Osteocyte (in vitro differentiated cells): ENCODE measurements at places on chromosomes 2 and 18. TPM values are rescaled to one million over a fixed set of nuclear protein-coding genes. Genes with fewer than 3 reads are reported as not detected.

GRCh38 chr2:51960841-51961335 is 929.0 kb upstream of the NRXN1 start:
- H3K27me3 ChIP-seq: no peaks in the 10 kb centered on the region
- no peak for DNase-seq
- H3K4me1 ChIP-seq: peaks cover 5% of the 10 kb centered on the region

NYAP2 gene
- total RNA-seq: not detected in 2 replicates

VSNL1 gene
- not detected in 2 replicates for total RNA-seq

SEMA4F gene
- 12.1 and 14.2 TPM in 2 replicates for total RNA-seq

- no peak overlapping the region for H3K27ac ChIP-seq
- H3K27me3 ChIP-seq: peaks cover 20% of the 10 kb centered on the region
- H3K4me3 ChIP-seq: no peak overlapping the region
- no peak for DNase-seq
- H3K4me1 ChIP-seq: no peaks in the 10 kb centered on the region
Observed at GRCh38 chr2:137939026-137939425, 25.2 kb upstream of the HNMT start.

- H3K4me3 ChIP-seq: no peak overlapping the region
- H3K27me3 ChIP-seq: no peaks in the 10 kb centered on the region
- no peaks in the 10 kb centered on the region for H3K36me3 ChIP-seq
- no peak overlapping the region for H3K27ac ChIP-seq
Observed at GRCh38 chr2:8090748-8091700, 590.8 kb upstream of the ID2 start.

DNA sequence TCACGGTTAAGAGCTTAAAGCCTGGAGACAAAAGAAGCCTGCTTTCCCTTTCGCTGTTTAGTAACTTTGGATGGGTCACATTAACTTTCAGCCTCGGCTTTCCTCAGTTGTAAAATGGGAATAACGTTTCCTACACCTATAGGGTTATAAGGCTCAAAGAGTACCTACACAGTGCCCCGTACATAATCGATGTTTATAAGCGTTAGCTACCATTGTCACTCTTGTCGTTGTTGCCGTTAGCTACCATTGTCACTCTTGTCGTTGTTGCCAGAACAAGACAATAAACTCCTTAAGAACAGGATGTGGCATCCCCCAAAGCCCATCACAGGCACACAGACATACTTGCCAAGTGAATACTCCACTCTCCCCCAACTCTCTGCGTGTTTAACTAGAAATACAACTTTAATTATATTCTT is 901 bp upstream of the MFSD6 start:
- DNase-seq: no peak
- H3K27ac ChIP-seq: no peak overlapping the region

MAP3K19 gene
- not detected in 2 replicates for total RNA-seq

WNT10A gene
- total RNA-seq: not detected in 2 replicates

- no peaks in the 10 kb centered on the region for H3K36me3 ChIP-seq
- H3K27ac ChIP-seq: peak overlapping the region; percentile 68
- H3K27me3 ChIP-seq: no peaks in the 10 kb centered on the region
- H3K4me3 ChIP-seq: no peak overlapping the region
- no peak for DNase-seq
Observed at GRCh38 chr2:111523009-111523408, 361.0 kb downstream of the ANAPC1 start.

TMEM169 gene
- total RNA-seq: 1.5 and 2.3 TPM in 2 replicates

TMEM247 gene
- total RNA-seq: not detected in 2 replicates

DNA sequence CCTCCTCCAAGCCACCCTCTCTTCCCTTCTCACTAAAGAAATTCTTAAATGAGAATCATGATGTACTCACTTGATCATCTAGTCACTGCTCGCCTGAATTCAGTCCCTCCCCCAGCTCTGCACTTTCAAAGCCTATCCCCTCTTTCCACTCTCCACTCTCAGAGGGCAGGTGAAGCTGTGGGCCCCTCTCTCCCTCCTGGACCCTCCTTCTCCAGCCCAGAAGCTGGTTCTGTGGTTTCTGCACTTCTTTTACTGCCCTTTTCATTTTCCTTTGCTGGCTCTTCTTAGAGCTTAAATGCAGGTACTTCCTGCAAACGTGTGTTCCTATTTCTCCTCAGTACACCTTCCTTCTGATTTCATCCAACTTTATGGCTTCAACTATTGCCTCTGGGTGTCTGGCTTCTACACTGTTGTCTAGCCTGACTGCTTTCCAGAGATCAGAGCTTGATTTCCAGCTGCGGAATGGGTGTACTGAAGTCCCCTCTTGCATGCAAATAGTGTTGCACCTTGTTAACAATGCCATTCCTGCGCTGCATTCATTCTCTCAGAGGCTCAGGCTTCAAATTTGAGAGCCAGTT is 15.3 kb upstream of the TXNDC2 start:
- no peak overlapping the region for H3K4me3 ChIP-seq
- no peaks in the 10 kb centered on the region for H3K27me3 ChIP-seq
- no peak overlapping the region for H3K27ac ChIP-seq
- H3K36me3 ChIP-seq: peaks cover 5% of the 10 kb centered on the region
- peaks cover 13% of the 10 kb centered on the region for H3K4me1 ChIP-seq

DNA sequence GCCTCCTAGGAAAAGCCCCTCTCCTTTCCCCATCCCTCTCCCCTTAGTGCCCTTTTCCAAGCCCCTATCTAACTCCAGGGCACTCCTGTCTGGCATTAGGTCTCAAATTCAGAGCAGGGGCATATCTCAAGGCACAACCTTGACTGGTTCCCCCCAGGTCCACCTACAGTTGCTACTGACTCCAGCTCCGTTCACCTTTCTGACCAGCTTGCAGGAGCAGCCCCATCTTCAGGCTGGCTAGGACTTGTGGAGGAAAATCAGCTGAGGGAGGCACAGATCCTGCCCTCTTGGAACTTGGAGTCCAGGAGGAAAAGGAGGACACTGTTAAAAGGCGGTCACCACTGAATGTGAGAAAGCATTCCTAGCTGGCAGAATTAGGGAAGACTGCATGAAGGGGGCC is 152.4 kb downstream of the ZFP36L2 start:
- H3K27me3 ChIP-seq: no peaks in the 10 kb centered on the region
- no peak for DNase-seq
- no peaks in the 10 kb centered on the region for H3K36me3 ChIP-seq
- peaks cover 80% of the 10 kb centered on the region for H3K4me1 ChIP-seq
- H3K27ac ChIP-seq: peak overlapping the region; percentile 85
- H3K4me3 ChIP-seq: no peak overlapping the region

GRCh38 chr2:205189301-205189700 is 493.0 kb upstream of the NRP2 start:
- DNase-seq: no peak
- peaks cover 5% of the 10 kb centered on the region for H3K36me3 ChIP-seq
- no peaks in the 10 kb centered on the region for H3K27me3 ChIP-seq
- no peaks in the 10 kb centered on the region for H3K4me1 ChIP-seq
- no peak overlapping the region for H3K27ac ChIP-seq

DNA sequence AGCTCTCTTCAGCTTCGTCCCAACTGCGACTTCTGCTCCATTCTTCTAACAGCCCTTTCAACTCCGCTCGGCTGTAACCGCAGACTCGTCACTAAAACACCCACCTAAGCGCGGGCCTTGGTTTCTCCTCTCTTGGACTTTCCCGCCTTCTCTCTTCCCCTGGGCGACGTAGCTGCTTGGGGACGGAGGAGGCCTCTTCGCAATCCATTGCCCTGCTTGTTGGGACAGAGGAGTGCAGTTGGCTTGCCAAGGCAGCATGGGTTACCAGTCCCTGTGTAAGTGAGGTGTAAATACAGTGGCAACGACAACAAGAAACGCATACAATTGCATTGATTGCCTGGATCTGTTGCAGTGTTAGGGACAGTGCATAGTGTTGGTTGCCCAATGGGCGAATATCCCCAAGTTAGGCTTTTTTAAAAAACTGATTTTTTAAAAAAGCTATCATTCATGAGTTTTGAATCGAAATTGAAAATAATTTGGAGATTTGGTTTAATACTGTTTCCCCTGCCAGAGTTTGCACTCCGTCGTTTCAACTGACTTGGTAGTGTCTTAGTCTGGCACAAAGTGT is 484 bp upstream of the DARS1 start:
- H3K27me3 ChIP-seq: no peaks in the 10 kb centered on the region
- no peak for DNase-seq
- H3K27ac ChIP-seq: peak overlapping the region; percentile 95
- peaks cover 10% of the 10 kb centered on the region for H3K4me1 ChIP-seq
- peak overlapping the region; percentile 94 for H3K4me3 ChIP-seq

DNA sequence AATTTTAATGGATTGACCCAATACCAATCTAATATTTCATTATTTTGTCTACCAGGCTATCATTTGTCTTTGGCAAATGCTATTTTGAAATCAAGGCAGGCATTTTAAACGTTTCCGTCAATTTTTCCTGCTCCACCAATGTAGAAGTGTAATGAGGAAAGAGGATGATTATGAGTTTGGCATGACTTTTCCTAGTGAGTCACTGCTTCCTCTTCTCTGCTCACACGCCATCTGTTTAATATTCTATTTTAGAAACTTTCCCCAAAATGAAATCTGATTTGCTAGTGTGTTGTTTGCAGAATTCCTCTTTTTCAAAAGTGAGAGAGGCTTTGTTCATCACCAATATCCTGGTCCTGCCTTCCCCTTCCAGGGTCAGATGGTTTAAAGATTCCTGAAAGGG is 42.5 kb upstream of the PID1 start:
- no peak for DNase-seq
- H3K36me3 ChIP-seq: no peaks in the 10 kb centered on the region
- H3K27ac ChIP-seq: no peak overlapping the region

DNA sequence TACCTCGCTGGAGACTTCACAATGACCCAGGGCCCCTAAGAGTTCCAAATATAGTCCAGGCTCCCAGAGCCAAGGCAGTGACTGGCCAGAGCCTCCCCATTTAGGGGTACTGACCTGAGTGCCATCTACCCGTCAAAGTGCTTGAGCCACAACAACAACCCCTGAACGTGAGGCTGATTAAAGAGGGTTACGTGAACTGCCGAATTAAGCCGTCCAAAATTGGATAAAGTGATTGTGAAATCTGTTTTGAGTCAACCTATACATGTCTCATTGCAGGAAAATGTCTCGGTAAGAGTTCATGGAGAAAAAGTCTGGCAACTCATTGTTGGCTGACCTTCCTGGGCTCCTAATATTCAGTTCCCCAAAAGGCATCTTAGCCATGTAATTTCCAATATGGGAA is 116.3 kb downstream of the TTC32 start:
- no peaks in the 10 kb centered on the region for H3K36me3 ChIP-seq
- peak overlapping the region; percentile 71 for H3K27ac ChIP-seq
- peaks cover 29% of the 10 kb centered on the region for H3K4me1 ChIP-seq
- H3K27me3 ChIP-seq: no peaks in the 10 kb centered on the region
- DNase-seq: no peak

GRCh38 chr2:195445639-195446038 is 211.4 kb upstream of the SLC39A10 start:
- H3K27ac ChIP-seq: no peak overlapping the region
- no peak for DNase-seq
- H3K36me3 ChIP-seq: peaks cover 2% of the 10 kb centered on the region
- no peak overlapping the region for H3K4me3 ChIP-seq

GRCh38 chr2:68828887-68829708 is 42.1 kb downstream of the BMP10 start:
- H3K27me3 ChIP-seq: no peaks in the 10 kb centered on the region
- DNase-seq: peak; percentile 94
- H3K4me1 ChIP-seq: peaks cover 35% of the 10 kb centered on the region
- H3K4me3 ChIP-seq: peak overlapping the region; percentile 63
- no peaks in the 10 kb centered on the region for H3K36me3 ChIP-seq

GRCh38 chr2:85954590-85955458 is 66.0 kb upstream of the ST3GAL5 start:
- DNase-seq: peak; percentile 23
- no peak overlapping the region for H3K4me3 ChIP-seq
- no peaks in the 10 kb centered on the region for H3K27me3 ChIP-seq
- H3K27ac ChIP-seq: no peak overlapping the region
- peaks cover 19% of the 10 kb centered on the region for H3K4me1 ChIP-seq

ACVR1C gene
- 0.08 and 0.16 TPM in 2 replicates for total RNA-seq

GRCh38 chr2:43840965-43841364 is 2.2 kb downstream of the ABCG8 start:
- H3K27ac ChIP-seq: no peak overlapping the region
- no peak for DNase-seq
- peaks cover 4% of the 10 kb centered on the region for H3K4me1 ChIP-seq

- H3K27ac ChIP-seq: no peak overlapping the region
- H3K27me3 ChIP-seq: no peaks in the 10 kb centered on the region
- H3K4me3 ChIP-seq: no peak overlapping the region
- DNase-seq: no peak
Observed at GRCh38 chr2:29782549-29783458, 138.6 kb downstream of the ALK start.

PRKCE gene
- 10.4 and 13.8 TPM in 2 replicates for total RNA-seq

FEV gene
- not detected in 2 replicates for total RNA-seq
